ENCODE measurements at places on chromosomes 12 and 14. TPM values are rescaled to one million over a fixed set of nuclear protein-coding genes. Genes with fewer than 3 reads are reported as not detected.

The GPX2 gene
- not detected for total RNA-seq

The HCAR1 gene
- not detected for total RNA-seq

The PAPLN gene
- 1.1 TPM for total RNA-seq

The ARHGEF25 gene
- 2.2 TPM for total RNA-seq

The EML1 gene
- total RNA-seq = 27.2 TPM

The ABCD2 gene
- total RNA-seq = not detected

The DIO2 gene
- 0.13 TPM for total RNA-seq
